HCT116 (cell line): ENCODE measurements at places on chromosomes 13 and 19. TPM values are rescaled to one million over a fixed set of nuclear protein-coding genes. Genes with fewer than 3 reads are reported as not detected.

The DACH1 gene
- total RNA-seq = not detected

The WTIP gene
- total RNA-seq = 8.4 TPM

The ATXN8OS gene
- not detected for total RNA-seq

The SLC1A6 gene
- total RNA-seq = not detected

The ZNF175 gene
- total RNA-seq = 9.3 TPM

The CLIP3 gene
- total RNA-seq = 1.5 TPM

The ZMYM5 gene
- total RNA-seq = 9.6 TPM
